ENCODE measurements at places on chromosomes 11 and 22.
A peak's percentile ranks its signal among the peaks of the same experiment; 100 is the strongest.

DNA sequence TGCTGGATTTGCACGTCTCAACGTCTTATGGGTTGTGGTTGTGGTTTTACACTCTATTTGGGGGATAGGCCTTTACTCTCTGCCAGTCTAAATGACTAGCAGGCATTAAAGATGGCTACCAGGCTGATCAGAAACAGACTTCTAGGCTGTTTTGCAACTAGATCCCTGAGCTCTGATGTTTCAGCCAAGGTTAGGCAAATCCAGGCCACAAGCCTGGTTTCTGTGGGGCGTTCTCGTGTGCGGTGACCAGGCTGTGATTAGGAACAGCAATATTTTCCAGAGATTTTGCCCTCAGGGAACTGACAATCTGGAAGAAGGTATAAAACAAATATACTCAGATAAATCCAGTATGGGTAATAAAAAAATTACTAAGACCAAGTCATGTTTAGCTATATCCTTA is 502.4 kb downstream of the INSC start:
- H3K4me3 ChIP-seq: no peak overlapping the region
- no peaks in the 10 kb centered on the region for H3K27me3 ChIP-seq
- peaks cover 4% of the 10 kb centered on the region for H3K4me1 ChIP-seq

DNA sequence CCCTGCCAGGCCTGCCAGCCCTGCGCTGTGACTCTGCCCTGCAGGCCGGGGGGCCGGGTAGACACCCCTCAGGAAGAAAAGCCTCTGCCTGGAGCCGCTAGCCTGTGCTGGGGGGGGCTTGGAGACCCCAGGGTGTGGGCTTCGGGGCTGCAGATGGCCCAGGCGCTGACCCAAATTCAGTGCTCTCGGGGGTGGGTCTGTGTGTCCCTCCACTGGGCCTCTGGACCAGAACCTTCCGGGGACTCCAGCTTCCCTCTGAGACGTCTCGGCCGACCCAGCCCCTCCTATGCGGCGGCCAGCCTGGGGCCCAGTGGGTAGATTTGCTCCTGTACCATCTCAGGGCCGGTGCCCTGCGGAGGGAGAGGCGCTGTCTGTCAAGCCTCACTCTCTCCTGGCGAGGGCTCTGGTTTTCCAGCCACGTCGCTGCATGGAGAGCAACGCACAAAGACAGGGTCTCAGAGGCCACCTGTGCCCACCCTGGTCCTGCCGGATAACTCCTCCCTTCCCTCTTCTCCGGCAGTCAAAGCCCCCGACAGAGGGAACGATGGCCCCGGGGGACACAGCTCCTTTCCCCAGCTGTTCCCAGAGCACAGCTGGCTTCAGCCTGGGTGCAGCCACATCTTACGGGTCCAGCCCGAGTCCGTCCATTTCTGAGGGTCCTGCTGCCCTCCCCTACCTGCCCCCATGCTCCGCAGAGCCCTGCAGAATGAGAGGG is 40.1 kb upstream of the TOLLIP start:
- H3K4me3 ChIP-seq: no peak overlapping the region
- peaks cover 32% of the 10 kb centered on the region for H3K27me3 ChIP-seq
- no peak overlapping the region for H3K27ac ChIP-seq
- no peak for DNase-seq
- H3K4me1 ChIP-seq: no peaks in the 10 kb centered on the region

- no peaks in the 10 kb centered on the region for H3K27me3 ChIP-seq
- H3K27ac ChIP-seq: no peak overlapping the region
- H3K4me1 ChIP-seq: peaks cover 28% of the 10 kb centered on the region
- DNase-seq: peak; percentile 34
- H3K4me3 ChIP-seq: no peak overlapping the region
These were observed 27.9 kb downstream of the GRAP2 start for GRCh38 chr22:39928536-39929520.

DNA sequence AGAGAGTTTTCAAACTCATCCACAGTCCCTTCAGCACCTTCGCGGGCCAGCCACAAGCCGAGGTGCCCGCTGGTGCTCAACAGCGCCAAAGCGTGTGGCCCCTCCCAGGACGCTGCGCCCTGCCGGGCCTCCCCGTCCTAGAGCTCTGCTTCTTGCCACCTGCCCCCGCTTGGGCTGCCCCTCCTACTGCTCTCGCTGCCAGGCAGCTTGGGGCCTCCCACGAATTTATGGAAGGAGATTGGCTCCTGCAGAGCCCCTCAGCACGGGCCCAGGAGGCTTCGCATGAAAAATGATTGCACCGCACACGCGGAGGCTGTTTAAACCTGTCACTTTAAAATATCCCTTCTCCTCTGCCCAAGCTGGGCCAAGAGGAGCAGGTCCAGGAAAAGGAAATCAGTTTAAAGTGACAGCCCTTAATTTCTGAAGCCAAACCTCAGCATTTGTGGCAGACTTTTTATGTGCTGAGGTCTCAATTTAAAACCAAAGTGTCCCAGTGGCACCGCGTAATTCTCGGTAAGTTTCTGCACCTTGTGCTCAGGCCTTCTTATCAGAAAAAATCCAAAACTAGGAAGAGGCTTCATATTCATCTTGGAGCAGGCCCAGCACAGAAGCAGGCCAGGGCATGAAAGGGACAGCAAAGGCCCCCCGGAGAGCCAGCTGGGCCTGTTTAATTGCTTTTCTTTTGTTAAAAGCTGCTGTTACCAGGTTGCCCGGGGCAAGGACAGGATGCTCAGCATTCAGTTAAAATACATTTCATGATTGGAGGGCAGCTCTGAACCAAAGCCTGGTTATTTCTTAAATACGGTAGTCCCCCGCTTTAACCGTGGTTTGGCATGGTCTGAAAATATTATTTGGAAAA is 303.6 kb downstream of the OPCML start:
- no peak overlapping the region for H3K27ac ChIP-seq
- peaks cover 34% of the 10 kb centered on the region for H3K4me1 ChIP-seq
- H3K36me3 ChIP-seq: no peaks in the 10 kb centered on the region
- H3K27me3 ChIP-seq: no peaks in the 10 kb centered on the region
- no peak overlapping the region for H3K4me3 ChIP-seq
- DNase-seq: no peak

DNA sequence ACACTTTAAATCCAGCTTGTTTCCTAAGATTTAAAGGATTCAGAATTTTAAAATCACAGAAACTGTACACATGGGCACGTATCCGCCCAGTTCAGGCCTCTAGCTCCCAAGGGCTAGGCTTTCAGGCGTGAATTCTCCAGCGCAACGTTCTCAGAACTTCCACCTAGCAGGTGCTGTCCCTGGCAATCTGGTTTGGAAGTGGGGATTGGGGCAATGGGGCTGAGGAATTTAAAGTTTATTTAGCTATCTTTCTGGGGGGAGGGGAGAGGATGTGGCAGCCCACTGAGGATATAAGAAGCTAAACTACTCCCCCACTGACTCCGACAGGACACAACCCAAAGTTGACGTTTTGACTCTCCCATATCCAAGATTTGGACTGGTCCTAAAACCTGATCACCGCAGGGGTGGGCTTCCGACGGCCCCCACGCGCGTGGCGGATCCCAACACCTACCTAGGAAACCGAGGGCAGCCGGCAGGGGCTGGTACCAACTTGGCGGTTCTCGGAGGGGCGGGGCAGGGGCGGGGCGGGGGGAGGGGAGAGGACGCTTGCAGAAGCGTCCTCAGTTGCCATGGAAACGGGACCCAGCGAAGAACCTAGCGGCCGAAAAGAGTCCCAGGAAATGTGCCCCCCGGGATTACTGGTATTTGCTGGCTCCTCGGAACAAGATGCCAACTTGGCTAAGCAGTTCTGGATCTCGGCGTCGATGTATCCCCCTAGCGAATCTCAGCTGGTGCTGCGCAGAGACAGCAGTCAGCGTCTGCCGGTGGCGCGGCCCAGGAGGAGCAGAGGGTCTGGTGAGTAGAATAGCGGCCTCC is at the start of gene HOATZ:
Gene HOATZ, plus strand, starts transcription at position 563 of the 816 bp plus-strand sequence. Its CDS starts 7 bp downstream, at position 570.
- peak; percentile 18 for DNase-seq
- no peak within 1 kb of the TSS for H3K27ac ChIP-seq
- H3K4me1 ChIP-seq: no peaks in the 10 kb centered on the region
- H3K27me3 ChIP-seq: peaks cover 51% of the 10 kb centered on the region
- no peak within 1 kb of the TSS for H3K4me3 ChIP-seq
- no peaks in the 10 kb centered on the region for H3K36me3 ChIP-seq

- no peaks in the 10 kb centered on the region for H3K4me1 ChIP-seq
- H3K27me3 ChIP-seq: no peaks in the 10 kb centered on the region
- no peak overlapping the region for H3K27ac ChIP-seq
These were observed 112.5 kb downstream of the KIAA1671 start for GRCh38 chr22:25064894-25065560.

DNA sequence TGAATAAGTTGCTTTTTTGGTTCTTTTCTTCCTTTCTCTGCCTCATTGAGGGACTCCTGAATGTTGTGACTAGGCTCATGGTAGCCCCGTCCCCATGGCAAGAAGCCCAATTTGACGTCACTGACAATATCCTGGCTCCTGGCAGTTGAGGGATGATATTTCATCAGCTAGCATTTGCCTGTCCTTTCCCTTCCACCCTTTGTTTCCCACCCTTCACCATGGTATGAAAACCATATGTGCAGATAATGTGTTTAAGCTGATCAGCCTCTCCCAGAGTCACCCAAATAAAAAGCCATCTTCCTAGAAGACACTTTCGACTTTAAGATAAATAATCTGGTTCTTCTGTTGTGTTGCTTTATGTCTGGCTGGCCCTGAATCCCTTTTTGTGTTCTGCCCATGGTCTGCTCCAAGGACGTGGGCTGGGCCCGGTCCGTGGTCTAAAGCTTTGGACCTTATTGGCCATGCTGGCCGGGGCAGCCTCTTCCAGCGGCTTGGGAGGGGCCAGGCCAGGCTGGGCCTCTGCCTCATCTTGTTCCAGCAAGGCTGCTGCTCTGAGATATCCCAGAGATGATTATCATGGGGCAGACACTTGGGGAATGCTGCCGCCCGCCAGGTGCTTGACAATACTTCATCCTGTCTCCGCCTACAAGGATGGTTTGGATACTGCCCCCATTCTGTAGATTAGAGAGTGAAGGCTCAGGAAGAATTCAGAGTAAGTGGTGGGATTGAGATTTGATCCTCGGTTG is 5.1 kb downstream of the TSPAN18 start:
- no peak overlapping the region for H3K4me3 ChIP-seq
- no peak overlapping the region for H3K27ac ChIP-seq
- no peak for DNase-seq
- no peaks in the 10 kb centered on the region for H3K27me3 ChIP-seq

- H3K27me3 ChIP-seq: no peaks in the 10 kb centered on the region
- peaks cover 85% of the 10 kb centered on the region for H3K4me1 ChIP-seq
- no peak overlapping the region for H3K4me3 ChIP-seq
- peak; percentile 64 for DNase-seq
These were observed 7.6 kb upstream of the FTH1 start for GRCh38 chr11:61974766-61975631.

DNA sequence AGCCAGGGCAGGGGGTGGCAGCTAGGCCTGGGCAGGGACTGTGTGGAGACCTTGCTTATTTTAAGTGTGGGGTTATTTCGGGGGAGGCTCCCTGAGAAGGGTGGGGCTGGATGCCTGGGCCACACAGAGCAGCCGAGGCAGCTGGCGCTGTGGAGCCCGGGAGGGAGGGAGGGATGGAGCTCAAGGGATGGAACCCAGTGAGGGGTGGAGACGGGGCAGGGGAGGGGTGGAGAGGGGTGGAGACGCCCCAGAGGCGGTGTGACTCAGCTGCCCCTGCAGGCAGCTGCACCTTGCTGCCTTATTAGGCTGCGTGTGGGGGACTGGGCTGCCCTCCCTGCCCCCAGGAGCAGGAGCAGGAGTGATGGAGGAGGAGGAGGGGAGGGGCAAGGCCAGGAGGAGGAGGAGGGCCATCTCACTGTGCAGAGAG is 9.8 kb upstream of the TSSC4 start:
- peaks cover 65% of the 10 kb centered on the region for H3K36me3 ChIP-seq
- H3K4me3 ChIP-seq: no peak overlapping the region
- H3K27ac ChIP-seq: no peak overlapping the region
- H3K4me1 ChIP-seq: peaks cover 17% of the 10 kb centered on the region
- DNase-seq: no peak

DNA sequence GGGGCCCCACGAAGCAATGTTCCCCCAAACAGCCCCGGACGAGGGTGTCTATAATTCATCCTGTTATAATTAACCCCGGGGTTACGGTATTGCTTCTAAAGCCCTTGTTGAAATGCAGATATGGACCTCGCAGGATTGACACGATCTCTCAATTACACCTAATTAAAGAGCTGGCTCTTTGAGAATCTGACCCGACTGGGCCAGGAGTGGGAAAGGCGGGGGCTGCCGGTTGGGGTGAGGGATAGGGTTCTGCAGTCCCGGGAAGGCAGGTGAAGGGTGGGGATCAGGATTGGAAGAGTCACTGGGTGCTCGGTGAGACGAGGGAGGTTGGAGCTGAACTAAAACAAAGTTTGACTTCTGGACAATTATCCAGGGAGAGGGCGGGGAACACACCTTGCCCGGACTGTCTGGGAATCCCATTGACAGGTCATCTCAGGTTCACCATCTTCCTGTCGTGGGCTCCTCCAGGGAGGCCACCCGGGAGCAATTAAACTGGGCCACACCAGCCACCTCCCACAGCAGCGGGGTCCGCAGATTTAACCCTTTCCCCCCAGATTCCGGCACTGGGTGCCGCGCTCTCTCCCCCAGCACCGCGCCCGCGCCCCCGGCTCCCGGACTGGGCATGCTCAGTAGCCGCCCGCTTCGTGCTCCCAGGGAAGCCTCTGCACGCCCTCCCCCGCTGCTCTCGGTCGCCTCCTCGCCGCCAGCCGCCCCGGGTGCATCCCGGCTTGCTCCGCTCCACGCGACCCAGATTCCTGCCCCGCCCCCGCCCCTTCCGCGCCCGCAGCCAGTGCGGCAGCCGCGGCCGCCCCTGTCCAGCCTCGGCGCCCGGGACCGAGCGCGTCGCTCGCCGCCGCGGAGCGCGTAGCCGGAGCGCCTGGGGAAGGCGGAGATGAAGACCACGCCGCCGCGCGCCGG is at the start of gene ELMOD1:
Gene ELMOD1, plus strand, starts transcription at position 688 of the 918 bp plus-strand sequence. CDS start 27,043 bp downstream, outside the sequence.
- H3K27me3 ChIP-seq: peaks cover 75% of the 10 kb centered on the region
- no peak within 1 kb of the TSS for H3K27ac ChIP-seq
- no peaks in the 10 kb centered on the region for H3K36me3 ChIP-seq

GRCh38 chr11:15815246-15816195 is 540.8 kb downstream of the SOX6 start:
- no peak overlapping the region for H3K27ac ChIP-seq
- H3K4me1 ChIP-seq: peaks cover 8% of the 10 kb centered on the region
- no peaks in the 10 kb centered on the region for H3K27me3 ChIP-seq
- no peaks in the 10 kb centered on the region for H3K36me3 ChIP-seq
